Stimulated activated CD8-positive, alpha-beta memory T cell treated with anti-CD3 and anti-CD28 coated beads, Interleukin-4, amount 100 ng/mL, for 4 hours (primary cell): ENCODE measurements at places on chromosomes 7 and 10.
A peak's percentile ranks its signal among the peaks of the same experiment; 100 is the strongest.

- DNase-seq, result no peak
These were observed 57.8 kb upstream of the GDF10 start for GRCh38 chr10:47241946-47242867.

DNA sequence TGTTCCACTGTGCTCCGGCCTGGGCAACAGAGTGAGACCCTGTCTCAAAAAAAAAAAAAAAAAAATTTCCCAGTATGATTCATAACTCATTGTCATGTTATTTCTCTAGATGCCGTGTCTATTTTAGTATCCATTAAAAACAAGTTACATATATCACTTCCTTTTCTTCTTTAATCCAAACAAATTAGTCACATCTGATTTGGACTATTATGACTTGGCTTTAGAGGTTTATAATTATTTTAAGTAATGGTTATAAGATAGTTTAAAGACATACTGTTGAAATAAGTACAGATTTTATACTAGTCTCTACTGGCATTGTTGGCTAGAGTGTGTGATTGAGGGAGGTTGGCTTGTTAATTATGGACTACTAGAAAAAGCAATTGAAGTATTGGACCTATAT is 53.3 kb downstream of the ZMYND11 start:
- no peak for DNase-seq

- DNase-seq, result no peak
These were observed 83.4 kb downstream of the ZNF365 start for GRCh38 chr10:62457598-62457997.

DNA sequence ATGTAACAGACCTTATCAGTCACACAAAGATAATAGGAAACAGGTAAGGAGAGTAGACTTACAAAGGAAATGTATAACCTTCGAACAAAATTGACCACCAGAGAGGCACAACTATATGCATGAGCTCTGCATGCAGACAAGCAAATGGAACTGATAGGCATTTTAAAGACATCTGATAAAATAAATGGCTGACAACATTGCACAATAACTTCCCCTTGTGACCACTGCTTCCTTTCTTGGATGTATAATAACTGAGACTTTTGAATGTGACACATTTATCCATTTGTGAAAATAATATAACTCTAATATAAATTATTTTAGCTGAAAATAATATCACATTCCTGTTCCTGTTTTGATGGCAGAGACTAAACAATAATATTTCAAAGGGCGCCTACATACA is 654.2 kb upstream of the STEAP1 start:
- no peak for DNase-seq

GRCh38 chr10:74078037-74078436 is 72.6 kb downstream of the AP3M1 start:
- DNase-seq, result peak; percentile 35

GRCh38 chr7:98282703-98283102 is 1.2 kb downstream of the BRI3 start:
- DNase-seq, result no peak
